ENCODE measurements at places on chromosomes 3 and 15. TPM values are rescaled to one million over a fixed set of nuclear protein-coding genes. Genes with fewer than 3 reads are reported as not detected.

The HTR3E gene
- total RNA-seq = not detected

GRCh38 chr15:88399021-88399685 lies 68.0 kb downstream of the MRPL46 start:
- no peak overlapping the region for H3K4me3 ChIP-seq
- no peaks in the 10 kb centered on the region for H3K27me3 ChIP-seq
- no peak overlapping the region for H3K27ac ChIP-seq
- H3K4me1 ChIP-seq = peaks cover 48% of the 10 kb centered on the region
- DNase-seq = no peak
- H3K36me3 ChIP-seq = no peaks in the 10 kb centered on the region

The DHFR2 gene
- 3.9 TPM for total RNA-seq

GRCh38 chr15:63922261-63922904 lies 88.6 kb upstream of the HERC1 start:
- no peak for DNase-seq
- H3K36me3 ChIP-seq = peaks cover 15% of the 10 kb centered on the region
- no peak overlapping the region for H3K4me3 ChIP-seq
- peaks cover 37% of the 10 kb centered on the region for H3K4me1 ChIP-seq
- H3K27ac ChIP-seq = peak overlapping the region; percentile 3

The MYEF2 gene
- total RNA-seq = 11.9 TPM
